ENCODE measurements at places on chromosomes 12 and 14.

DNA sequence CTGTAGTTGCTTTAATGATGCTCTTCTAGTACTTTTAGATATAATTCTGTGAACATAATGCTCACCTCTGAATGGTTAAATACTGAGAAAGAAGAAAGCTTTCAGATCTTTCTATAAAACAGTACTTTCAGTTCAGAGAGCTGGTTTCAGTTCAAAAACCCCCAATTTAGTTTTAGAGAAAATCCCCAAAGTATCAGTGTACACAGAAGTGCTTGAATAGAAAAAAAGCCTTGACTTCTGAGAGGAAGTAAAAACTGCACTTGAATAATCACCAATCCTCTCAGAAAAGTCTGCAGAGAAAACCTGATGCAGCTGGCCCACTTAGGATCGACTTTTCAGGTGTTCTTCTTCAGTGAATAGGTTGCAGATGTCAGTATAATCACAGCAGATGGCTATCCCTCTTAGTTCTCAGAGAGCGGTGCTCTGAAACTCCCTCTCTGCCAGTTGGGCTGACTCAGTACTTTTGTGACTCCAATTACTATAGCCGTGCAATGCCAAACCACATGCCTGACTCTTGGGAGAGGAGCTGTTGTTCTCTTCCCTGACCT, 616.3 kb downstream of the LRFN5 start:
- DNase-seq: no peak

DNA sequence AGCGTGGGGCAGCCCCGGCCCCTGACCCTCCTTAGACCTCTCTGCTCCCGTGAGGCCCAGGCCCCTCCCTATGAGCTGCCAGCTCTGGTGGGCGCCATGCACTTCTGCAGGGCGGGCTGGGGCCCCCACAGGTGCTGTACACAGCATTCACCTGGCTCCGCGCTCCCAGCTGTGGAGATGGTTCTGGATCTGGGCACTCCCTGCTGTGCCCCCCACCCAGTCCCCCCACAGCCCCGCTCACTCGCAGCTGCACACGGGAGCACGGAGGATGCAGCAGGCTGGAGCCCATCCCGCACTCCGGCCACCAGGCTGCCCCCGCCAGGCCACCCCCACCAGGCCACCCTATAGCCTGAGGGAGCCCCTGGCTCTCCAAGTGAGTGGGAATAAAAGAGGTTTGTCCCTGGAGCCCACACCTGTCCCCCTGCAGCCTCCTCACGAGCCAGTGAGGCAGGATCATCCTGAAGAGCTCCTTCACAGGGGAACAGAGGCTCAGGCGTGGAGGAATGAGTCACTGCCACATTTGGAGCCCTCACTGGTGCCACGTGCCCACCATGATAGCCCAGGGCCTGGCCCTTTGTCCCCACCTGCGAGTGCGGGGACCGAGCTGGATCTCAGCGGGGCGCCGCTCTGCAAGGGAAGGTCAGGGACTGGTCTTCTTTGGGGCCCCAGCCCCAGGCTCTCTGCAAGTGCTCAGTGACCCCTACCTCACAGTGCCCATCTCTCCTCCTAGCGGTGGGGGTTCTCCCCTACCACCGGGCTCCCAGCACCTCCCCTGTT, 1.9 kb downstream of the ADSS1 start:
- DNase-seq: no peak

GRCh38 chr12:55705782-55706402, 1.8 kb downstream of the ITGA7 start:
- no peak for DNase-seq

DNA sequence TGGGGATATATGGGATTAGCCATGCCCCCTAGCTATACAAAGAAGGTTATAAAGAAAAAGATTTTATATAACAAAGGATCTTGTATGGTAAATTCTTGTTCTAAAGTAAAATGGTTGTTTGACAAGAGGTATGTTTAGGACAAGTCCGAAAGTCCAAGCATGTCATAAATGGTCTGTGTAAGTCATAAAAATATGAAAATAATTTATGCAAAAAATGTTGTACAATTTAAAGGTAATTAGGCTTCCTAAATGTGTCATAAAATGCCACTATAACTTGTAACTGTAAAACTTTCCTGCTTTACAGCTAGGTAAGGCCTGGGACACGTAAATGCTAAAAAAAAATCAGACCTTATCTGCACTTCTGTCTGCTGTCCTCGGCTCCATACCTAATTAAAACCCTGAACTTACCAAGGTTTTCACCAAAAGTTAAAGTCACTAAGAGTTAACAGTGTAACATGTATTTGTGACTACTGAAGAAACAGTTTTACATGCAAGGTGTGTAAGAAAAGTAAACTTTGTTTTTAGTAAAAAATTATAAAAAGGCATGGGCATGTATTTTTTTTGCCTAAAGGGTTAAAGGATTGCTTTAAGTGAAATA, 110.0 kb upstream of the RESF1 start:
- no peak for DNase-seq

GRCh38 chr12:38919191-38919590, 13.8 kb upstream of the CPNE8 start:
- no peak for DNase-seq

DNA sequence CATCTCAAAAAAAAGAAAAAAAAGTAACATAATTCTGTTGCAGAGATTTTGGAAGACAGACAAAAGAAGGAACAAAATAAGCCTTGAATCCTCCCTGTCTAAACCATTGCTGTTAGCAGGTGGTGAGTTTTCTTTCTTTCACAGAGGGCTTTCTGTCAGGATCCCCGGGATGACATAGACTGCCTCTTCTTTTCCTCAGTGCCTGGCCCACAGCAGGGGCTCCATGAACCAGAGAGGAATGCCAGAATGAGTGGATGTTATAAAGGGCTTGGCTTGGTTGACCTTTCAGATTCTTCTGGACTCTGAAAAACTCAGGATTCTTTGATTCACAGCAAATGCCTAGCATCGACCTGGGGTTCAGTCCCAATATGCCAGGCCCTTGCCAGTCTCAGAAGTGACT, 45.8 kb upstream of the CORO1C start:
- no peak for DNase-seq

GRCh38 chr14:90577661-90578282, 180.9 kb downstream of the CALM1 start:
- DNase-seq: no peak

DNA sequence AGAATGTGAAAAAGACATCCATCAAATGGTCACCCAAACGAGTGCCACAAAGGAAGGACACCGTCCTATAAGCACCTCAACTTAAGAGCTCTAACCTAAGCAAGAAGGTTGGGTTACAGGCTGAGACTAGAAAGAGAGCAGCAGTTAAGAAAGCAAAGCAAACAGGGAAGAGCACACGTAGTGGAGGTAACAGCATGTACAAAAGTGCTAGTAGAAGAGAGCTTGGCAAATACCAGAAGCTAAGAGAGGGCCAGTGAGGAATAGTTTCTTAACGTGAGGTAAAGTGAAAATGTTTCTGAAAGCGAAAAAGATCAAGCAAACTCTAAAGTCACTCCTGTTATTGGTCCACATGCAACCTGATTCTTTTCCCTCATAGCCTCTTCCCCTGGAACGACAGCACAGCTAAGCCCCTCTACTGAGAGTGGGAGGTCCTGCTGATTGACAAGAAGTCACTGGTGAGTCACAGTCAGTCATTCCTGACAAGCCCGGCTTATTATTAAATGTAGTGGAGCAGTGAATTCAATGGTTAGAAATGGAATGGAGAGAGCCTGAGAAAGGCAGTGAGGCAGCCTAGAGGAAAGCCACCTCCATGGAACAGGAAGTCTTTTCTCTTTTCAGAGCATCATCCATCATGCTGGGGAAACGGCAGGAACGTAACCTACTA, 204.4 kb downstream of the SLC25A21 start:
- no peak for DNase-seq

- no peak for DNase-seq
Observed at GRCh38 chr12:42780671-42781070, 191.1 kb upstream of the PRICKLE1 start.

DNA sequence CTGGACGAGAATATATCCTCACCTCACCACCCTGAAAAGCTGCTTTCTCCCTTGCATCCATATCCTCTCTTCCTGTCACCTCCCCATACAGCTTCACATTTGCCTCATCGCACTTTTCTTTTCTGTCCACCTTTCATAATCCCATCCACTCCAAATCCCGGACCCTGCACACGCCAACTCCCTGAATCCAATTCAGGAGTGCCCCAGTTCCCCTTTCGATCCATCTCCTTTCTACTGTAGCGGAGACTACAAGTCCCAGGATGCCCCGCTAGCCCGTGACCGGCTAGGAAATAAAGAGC, 2.5 kb downstream of the TMEM253 start:
- DNase-seq: no peak

- no peak for DNase-seq
Observed at GRCh38 chr14:80491650-80492049, 280.3 kb upstream of the DIO2 start.

GRCh38 chr12:47361389-47362021, 281.7 kb upstream of the AMIGO2 start:
- no peak for DNase-seq

DNA sequence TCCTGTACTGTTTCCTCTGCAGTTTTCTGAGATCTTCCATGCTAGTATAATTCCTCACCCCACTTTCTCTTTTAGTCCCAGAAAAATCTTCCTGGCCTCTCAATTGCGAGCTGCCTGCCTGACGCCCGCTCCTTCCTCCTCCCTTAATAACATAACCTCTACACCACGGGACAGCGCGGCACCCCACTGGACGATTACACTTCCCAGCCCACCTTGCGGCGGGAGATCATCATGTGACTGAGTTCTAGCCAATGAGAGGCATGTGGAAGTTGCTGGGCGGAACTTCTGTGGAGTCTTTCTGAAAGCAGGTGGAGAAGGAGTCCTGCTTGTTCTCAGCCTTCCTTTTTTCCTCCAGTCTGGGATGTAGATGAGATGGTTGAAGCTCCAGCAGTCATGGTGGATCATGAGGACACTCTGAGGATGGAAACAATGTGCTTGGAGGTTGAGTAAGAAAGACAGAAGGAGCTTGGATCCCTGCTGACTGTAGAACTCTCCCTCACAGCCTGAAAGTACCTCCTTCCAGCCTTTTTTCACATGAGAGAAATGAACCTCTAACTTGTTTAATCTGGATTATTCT, 133.6 kb upstream of the VRK1 start:
- DNase-seq: no peak

DNA sequence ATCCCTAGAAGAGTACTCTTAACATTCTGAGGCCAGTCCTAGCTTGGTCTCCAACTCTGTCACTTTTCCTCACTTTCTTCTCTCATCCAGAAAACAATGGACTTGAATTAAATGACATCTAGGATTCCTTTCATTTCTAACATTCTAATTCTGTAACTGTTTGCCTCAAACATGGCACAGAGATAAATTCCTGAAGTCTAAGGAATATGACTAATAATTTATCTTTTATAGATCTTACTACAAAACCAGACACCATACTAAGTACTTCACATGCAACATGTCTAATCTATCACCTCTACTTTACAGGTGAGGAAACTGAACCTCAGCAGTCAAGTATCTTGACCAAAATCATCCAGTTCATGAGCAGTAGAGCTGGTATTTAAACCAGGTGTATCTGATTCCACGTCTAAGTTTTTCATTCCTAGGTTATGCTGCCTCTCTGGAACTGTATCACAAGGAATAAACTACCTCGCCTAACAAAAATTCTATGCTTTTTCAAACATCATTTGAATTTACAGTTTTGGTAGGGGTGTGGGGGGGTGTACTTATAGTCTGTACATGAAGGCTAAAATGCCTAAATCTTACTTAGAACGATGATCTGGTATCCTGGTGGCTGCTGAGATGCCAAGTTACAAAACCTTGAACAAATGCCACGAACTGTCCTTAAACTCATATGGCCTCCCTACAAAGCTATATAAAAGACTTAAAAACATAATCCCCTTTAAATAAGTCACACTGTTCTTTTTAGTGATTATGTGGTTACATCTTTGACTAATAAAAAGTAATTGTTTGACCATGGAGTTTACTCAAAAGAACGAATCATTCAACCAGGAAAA, 41.6 kb downstream of the ATXN2 start:
- no peak for DNase-seq

DNA sequence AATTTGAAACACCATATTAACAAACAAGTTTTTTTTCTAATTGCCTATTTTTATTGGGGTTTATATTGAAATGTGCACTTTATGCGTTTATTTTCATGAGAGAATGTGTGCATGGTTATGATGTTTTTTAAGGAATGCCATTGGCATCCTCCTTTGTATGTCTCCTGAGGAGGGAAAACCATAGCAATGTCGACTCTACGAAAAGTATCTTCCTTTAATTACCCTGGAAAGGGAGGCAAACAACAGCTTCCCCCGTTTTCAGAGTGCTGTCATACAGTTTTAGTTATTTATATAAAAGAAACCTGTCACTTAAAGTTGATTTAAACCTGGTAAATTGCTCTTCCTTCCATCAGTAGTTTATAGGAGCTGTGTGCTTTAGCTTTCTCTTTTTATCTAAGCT, 117.4 kb downstream of the PLEKHA5 start:
- no peak for DNase-seq

GRCh38 chr14:71583194-71583593, 349.0 kb upstream of the RGS6 start:
- DNase-seq: no peak

GRCh38 chr12:43208221-43208620, 343.8 kb downstream of the ADAMTS20 start:
- DNase-seq: no peak

DNA sequence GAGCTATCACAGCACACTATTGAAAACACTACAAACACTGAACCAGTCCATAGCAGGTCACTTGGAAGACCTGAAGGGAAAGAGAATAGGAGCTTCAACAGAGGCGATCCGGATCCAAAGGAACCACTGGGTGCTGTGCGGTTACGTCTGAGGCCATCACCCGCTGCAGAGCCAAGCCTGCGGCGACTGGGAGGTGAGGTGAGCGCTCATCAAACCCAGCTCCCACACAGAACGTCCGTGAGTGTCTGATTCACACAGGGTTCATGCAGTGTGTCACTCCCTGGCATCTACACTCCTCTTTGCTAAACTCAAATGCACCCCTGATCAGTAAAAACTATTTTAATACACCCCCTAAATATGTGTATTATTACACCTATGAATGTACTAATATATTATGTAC, 64.1 kb downstream of the TMEM132D start:
- no peak for DNase-seq

DNA sequence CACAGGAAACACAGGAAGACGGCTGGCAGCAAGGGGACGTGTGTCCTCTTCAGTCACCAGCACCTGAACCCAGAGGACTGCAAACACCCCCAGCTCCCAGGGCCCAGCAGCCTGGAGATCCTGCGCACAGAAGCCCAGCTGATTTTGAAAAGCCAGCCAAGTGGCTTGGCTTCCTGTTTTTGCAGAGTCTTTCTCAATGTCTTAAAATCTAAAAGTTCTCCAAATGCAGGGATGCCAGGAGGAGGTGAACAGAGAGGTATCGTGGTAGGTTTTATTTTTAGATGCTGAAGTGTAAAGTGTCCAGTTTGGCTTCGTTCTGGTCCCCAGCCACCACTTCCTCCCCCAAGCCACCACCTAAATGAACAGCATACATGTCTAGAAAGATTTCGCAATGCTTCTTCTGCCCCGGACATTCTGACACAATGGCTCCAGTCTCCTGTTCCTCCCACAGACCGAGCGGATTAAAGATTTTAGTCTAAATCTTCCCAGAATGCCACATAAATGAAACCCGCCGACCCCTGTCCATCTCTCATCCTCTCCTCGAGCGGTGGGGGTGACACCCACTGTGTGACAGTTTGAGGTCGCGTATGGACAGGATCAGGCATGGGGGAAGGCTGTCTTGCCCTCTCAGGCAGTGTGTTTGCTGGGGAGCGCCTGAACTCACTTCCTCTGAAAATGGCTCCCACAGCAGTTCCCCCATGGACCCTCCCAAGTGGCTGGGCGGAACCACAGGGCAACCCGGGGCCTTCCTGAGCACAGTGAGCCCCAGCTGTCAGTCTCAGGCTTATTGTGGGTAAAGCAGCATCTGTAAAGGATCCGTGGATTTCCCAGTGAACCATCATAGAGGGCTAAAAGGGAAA, 41.6 kb downstream of the ITPK1 start:
- DNase-seq: no peak

Data from stimulated activated CD8-positive, alpha-beta memory T cell treated with anti-CD3 and anti-CD28 coated beads, Interleukin-7, amount 100 ng/mL, for 1 hour (primary cell).